Hypothalamus (tissue), 51 donors: ENCODE measurements at places on chromosomes 16 and 17.

- no peak for DNase-seq
Measured at GRCh38 chr17:5826384-5826783, 242.1 kb upstream of the NLRP1 start.

DNA sequence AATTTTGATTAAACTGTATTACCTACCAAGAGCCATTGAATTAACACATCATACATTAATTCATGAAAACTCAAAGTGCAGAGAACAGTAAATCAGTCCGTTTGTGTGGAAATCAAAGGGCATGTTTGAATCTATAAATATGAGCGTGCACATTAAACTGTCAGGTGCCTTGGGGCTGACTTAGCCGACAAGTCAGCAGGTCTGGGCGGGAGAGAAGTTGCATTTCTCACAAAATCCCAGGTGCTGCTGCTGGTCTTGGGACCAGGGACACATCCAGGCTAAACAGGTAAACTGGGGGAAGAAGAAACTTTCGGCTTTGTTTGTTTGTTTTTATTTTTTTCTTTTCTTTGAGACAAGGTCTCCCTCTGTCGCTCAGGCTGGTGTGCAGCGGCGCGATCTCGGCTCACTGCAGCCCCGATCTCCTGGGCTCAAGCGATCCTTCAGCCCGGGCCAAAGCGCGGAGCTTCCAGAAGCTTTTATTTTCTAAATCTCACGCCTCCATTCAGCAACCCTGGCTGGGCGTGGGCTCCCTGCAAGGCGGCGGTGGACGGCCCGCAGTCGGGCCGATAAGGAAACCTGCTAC, 213.9 kb downstream of the MRTFB start:
- DNase-seq, result peak; percentile 66

DNA sequence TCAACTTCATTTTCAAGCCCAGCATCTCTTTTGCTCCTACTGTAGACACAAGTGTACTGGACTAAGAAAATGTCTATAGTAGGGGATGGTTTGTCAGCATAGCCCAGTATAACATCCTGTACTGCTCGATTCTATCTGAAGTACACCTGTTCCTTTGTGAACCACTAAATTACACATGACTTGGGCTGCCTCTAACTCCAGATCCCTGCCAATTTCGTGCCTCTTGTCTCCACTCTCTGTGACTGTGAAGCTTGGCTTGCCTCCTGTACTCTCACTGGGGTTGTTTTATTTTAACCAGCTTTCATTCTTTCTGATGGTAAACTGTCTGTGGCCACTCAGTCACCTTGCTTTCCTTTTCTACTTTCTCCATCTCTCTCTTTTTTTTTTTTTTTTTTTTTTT, 24.5 kb downstream of the GFOD2 start:
- no peak for DNase-seq

- DNase-seq, result no peak
Measured at GRCh38 chr17:74297941-74298340, 23.9 kb downstream of the DNAI2 start.

DNA sequence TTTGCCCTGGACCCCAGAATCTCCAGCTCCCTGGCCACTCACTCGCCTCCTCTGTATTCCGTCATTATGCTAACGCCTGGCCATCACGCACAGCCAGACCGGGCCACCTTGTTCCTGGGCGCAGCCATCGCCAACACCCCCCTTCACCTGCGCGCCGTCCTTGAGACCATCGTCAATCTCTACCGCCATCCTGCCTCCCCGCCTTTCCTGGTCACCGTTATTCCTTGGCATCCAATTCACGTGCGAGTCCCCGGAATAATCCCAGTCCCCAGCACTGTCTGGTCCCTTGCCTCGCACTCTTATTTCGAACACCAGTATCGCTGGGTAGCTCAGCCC, 541 bp downstream of the VKORC1 start:
- DNase-seq, result no peak

GRCh38 chr17:8503368-8503767, 67.7 kb downstream of the NDEL1 start:
- no peak for DNase-seq

DNA sequence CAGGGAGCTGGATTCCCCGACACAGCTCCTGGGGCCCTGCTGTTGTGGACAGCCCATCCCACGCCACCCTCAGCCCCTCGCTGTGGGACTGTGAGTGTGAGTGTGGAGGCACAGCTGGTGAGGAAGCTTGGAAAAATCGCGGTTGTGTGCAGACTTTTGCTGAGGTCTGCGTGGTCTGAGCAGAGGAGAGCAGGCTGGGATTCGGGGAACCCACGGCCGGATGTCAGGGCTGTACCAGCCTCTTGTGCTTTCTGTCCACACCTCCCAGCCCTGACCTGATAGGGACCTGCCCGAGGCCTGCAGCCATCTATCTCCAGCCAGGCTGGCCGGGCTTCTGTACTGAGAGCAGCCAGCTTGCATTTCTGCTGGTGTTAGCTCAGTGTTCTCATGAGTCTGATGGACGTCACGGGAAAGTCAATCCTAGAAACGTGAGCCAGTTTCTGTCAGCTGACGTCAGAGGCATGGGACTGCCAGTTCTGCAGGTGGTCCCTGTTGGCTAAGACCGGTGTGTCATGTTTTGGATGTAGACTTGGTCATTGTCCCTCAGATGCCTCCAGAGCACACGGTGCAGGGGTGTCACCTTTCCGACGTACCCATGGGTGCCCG, 72.8 kb upstream of the ZNF750 start:
- DNase-seq, result no peak

DNA sequence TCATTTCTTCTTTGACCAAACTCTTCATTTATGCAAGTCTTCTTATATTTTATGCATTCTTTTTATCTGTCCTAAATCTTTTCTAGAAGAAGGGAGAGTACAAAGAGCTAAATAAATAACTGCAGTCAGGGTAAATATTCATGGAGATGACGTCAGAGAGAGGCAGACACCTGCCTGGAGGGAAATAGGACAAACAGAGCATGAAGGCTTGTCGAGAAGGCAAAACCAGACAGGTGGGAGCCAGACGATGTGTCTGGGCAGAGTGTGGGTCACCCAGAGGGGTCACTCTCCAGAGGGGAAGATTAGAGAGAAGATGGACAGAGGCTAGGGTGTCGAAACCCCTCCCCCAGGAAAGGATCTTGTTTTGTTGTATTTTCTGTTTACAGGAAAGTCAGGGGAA, 78.3 kb upstream of the RPL38 start:
- DNase-seq, result no peak

DNA sequence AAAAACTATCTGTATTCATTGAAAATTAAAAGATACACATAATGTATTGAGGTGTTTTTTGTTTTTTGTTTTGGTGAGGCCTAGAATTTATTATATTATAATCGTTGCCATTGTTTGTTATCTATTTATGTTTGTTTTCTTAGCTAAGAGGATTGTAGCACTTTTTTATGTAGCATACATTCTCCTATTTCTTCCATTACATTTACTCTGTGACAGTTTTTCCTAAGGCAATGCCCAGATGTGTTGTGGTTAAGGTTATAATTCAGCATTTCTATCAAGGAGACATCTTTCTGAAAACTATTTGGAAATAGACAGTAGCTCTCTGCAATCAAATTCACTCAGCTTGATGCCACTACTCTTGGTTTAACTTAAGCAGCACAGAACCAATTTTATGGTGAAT, 161.6 kb downstream of the PPM1E start:
- DNase-seq, result no peak

- no peak for DNase-seq
Measured at GRCh38 chr16:9622268-9622667, 530.8 kb downstream of the HAPSTR1 start.

DNA sequence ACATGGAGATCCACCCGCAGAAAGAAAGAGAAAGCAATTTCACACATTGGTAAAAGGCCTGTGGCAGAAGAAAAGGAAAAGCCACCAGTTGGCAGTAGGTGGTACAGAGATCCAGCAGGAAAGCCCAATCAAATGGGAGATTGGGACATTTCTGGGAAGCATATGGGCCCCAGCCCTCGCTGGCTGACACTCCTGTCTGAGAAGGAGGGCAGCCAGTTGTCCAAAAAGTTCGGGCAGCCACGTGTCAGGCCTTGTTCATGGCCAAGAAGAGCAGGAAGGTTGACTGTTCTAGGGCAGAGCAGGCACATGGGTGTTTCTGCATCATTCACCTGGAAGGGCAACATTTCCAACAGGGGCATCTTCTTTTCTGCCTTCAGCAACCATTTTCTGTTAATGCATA, 45.0 kb upstream of the MMP2 start:
- DNase-seq, result no peak

- DNase-seq, result no peak
Measured at GRCh38 chr17:77968788-77969187, 10.3 kb downstream of the TNRC6C start.

DNA sequence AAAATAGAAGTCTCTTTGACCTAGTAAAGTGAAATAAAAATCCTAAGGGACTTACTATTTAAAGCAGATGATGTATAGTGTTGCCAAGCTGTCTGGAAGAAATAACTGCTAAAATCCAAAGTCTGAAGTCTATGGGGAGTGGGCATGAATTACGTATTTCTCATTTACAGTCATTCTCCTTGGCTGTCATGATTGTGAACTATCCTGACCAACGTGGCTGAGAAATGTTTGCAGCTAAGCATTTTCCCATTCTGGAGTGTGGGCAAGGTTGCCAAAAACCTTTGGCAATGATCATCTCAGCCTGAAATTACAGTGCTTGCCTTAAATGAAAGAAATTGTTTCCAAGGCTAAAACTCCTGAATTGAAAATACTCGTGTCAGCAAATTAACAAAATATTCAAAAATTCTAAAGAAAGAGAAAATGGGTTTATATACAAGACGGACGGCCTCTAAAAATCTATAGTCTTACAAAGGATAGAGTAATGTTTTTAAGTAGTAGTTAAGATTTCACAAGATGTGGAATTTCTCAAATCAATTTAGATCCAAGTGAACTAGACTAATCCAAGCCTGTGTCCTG, 77.0 kb downstream of the CACNG1 start:
- DNase-seq, result no peak
